LNCaP clone FGC (cell line): ENCODE measurements at places on chromosomes 4 and X.

DNA sequence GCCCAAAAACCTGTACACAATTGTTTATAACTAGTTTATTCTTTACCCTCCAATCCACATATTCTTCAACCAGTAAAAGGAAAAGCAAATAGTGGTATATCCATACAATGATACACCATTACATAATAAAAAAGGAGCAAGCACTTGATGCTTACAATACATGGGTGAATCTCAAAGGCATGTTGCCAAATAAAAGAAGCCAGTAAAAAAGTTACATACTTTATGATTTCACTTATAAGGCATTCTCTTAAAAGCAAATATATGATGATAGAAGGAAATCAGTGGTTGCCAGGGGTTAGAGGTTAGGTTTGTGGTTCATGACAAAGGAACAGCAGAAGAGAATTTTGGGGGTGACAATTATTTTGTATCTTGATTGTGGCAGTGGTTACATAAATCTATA lies 896.1 kb upstream of the LCORL start:
- DNase-seq: no peak

GRCh38 chrX:48761674-48762471 lies at the start of gene GLOD5:
GLOD5 (plus strand) TSS chrX:48761747; CDS start chrX:48761791, 44 bp downstream.
- peak; percentile 79 for DNase-seq

GRCh38 chrX:101682723-101683122 lies 23.1 kb upstream of the ARMCX2 start:
- no peak for DNase-seq

DNA sequence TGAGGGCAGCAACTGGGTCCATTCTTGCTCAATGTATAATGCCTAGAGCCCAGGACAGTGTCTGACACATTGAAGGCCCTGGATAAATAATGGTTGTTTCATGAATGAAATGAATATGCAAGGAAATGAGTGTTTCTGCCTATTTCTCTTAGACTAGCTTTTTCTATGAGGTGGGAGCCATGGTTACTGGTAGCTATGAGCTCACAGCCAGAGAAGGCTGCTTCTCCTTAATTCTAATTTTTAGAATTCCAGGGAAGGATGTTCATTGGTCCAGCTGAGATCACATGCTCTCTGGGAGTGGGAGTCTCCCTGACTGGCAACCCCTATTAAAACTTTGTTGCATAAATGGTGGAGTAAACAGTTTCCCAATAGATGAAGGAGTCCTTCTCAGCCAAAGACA lies 9.7 kb upstream of the DCUN1D4 start:
- DNase-seq: no peak

GRCh38 chr4:70802928-70803580 lies 36.6 kb downstream of the GRSF1 start:
- no peak for DNase-seq
